ENCODE measurements at places on chromosomes 1 and 21. TPM values are rescaled to one million over a fixed set of nuclear protein-coding genes. Genes with fewer than 3 reads are reported as not detected.

- no peak for DNase-seq
Measured at GRCh38 chr1:84700070-84700469, 9.8 kb upstream of the SSX2IP start.

- no peak for DNase-seq
Measured at GRCh38 chr1:197441999-197442414, 174.0 kb downstream of the CRB1 start.

DNA sequence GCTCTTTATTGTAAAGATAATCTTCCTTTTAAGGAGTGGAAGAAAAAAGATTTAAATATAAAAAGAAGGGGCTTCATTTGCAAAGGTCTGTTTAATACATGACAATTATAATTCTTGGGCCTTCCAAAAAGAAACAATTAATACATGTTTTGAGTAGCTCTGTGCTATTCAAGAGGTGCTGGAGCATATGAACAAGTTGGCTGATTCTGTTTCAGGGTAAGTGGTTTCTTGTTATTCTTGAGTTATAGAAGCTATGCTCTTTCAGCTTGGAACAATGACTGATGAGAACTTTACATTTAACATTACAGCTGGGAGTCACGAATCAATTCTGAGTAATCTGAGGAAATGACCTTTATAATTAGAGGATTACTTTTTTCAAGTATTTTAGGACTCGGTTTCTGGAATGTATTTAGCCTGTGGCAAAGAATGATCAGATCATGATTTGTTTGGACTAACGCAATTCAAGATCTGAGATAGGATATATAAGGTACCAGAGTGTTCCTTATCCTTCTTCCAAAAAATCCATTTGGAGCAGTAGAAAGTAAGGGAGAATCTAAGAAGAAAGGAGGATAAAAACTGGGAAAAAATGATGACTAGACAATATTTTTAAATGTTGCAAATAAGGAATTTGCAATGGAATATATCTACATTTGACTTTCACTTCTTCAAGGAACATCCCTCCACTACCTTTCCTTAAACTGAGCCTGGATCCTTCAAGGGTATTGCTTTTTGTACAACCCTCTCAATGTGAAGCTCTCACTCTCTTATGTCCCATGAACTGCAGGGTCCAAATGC lies 77.1 kb upstream of the KCTD3 start:
- DNase-seq: no peak

- no peak for DNase-seq
Measured at GRCh38 chr1:206479183-206480125, 9.2 kb downstream of the IKBKE start.

- DNase-seq: no peak
Measured at GRCh38 chr1:202311875-202312635, 29.7 kb downstream of the UBE2T start.

GRCh38 chr1:162878000-162878596 lies 17.1 kb upstream of the CCDC190 start:
- DNase-seq: peak; percentile 33

- peak; percentile 61 for DNase-seq
Measured at GRCh38 chr21:35026617-35027562, 22.2 kb downstream of the RUNX1 start.

DNA sequence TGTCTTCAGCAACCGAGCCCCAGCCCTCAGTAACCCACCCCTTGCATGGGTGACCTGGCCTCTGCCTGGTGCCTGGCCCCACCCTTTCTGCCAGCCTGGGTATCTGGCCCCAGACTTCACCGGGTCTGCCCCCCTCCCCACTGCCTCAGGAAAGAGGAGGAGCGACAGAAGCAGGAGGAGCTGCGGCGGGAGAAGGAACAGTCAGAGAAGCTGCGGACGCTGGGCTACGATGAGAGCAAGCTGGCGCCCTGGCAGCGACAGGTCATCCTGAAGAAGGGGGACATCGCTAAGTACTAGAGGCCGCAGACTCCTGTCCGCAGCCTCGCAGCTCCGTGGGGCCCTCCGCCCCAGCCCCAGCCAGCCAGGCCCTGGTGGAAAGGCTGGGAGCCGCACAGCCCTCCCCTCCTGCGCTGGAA lies 6.1 kb downstream of the TNFRSF25 start:
- DNase-seq: no peak

DNA sequence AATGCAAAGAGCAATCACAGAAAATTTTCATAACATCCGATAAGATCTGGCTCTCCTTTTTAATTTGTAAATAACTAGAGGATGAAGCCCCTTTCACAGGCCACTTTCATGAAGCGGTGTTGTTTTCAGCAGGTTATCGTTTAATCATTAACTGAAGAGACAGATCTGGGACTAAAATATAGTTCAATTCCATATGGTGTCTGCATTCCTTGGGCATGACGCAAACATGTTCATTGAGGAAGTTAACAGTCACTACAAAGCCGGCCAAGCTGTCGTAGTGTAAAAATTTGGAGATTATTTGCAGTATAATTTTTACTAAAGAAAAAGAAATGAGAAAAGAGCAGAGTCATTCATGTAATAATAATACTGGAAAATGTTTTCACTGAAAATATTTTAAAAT lies 565.2 kb upstream of the ADAMTS5 start:
- DNase-seq: no peak

GRCh38 chr1:53313556-53313955 lies 14.3 kb downstream of the LRP8 start:
- no peak for DNase-seq

- no peak for DNase-seq
Measured at GRCh38 chr1:76029331-76029730, 45.2 kb upstream of the ST6GALNAC3 start.

GRCh38 chr1:185533596-185533995 lies 200.6 kb upstream of the HMCN1 start:
- no peak for DNase-seq

GRCh38 chr1:236861560-236862218 lies 66.6 kb downstream of the MTR start:
- no peak for DNase-seq

- no peak for DNase-seq
Measured at GRCh38 chr1:39849203-39849602, 34.1 kb downstream of the TRIT1 start.

GRCh38 chr1:188372821-188373220 lies 1544.1 kb downstream of the PLA2G4A start:
- no peak for DNase-seq

GRCh38 chr1:8193840-8194406 lies 124.0 kb upstream of the SLC45A1 start:
- DNase-seq: no peak

DNA sequence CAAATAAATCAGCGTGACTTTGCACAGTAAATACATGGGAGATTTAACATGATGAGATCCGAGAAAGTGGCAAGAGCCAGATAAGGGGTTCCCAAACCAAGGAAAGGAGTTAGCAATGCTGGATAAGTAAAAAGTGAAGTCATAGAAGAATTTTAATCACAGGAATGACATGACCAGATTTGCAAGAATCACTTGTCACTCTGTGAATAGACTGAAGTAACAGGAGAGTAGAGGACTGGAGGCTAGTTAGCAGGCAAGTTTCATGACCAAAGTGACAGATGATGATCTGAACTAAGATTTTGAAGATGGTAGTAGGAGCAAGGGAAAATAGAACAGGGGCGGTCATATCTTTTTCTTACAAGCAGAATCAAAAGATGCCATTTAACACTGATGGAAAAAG lies 8.4 kb downstream of the CFH start:
- no peak for DNase-seq

DNA sequence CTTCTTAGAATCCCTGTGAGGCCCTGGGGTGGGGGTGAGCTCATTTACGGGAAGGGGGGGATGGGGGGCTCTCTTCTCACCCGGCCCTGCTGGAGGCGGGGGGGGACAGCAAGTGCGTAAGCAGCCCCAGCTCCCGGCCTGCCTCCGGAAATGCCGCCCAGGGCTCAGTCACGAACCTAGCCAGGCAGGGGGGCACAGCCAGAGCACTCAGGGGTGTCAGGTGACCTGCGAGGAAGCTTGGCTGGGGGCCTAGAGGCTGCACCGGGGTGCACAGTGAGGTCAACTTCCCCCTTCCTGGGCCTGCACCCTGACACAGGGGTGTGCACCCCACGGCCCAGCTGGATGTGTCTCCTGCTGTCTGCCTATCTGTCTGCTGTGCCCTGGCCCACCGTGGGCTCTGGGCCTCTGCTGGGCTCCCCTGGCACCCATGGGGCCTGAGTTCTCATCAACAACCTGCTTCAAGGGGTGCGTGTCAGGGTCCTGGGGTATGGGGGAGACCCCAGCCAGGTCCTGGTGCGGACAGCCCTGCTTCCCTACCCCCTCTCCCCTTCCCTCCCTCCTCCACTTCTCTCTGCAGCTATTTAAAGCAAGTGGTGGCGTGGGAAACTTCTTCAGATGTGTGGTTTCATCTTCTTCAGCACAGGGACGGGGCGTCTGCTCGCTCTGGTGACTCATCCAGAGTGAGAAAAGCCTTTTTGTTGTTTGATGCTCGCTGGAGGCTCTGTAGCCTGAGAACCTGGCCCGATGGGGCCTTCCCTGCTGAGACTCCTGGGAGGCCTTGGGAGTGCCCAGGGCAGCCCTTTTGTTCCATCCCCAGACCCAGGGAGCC lies 92.5 kb upstream of the RUNX3 start:
- DNase-seq: peak; percentile 74

- DNase-seq: no peak
Measured at GRCh38 chr1:18064534-18064933, 43.1 kb upstream of the IGSF21 start.

DNA sequence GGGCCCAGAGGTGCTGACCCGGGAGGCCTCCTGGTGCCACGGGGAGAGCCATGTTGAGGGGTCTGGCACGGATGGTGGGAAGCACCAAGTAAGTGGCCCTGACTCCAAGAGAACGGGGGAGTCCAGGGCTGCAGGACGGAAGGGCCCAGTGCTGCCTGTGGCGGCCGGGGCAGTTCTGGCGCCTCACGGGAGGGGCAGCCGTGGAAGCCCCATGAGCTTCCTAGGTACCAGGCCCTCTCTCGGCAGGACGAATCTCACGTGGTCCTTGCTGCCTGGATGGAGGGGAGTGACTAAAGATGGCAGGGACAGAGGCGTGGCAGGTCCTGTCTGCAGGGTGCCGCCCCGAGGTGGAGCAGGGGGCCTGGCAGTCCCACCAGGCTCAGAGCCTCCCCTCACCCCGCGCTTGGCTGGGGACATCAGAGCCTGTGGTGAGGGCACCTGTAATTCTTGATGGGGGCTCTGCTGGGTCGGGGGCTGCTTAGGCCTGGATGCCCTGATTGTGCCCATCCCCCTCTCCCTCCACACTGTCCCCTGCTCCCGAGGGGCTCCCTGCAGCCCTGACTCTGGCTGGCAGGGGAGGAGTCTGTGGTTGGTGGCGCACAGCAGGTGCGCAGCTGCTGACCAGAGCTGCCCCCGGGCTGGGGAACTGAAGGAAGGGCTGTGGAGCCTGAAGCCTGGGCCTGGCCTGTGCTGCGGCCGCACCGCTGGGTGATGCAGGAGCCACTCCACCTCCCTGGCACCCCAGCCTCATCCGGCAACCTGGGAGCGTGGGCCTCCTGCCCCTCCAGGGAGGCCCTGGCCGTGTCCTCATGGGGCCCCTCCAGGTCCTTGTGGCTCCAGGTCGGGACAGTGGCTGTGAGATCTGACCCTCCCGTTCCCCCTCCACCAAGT lies 31.4 kb downstream of the POFUT2 start:
- no peak for DNase-seq

GRCh38 chr1:20724364-20725188 lies 6.8 kb upstream of the KIF17 start:
- no peak for DNase-seq

- no peak for DNase-seq
Measured at GRCh38 chr1:224774378-224774777, 155.1 kb upstream of the DNAH14 start.

DNA sequence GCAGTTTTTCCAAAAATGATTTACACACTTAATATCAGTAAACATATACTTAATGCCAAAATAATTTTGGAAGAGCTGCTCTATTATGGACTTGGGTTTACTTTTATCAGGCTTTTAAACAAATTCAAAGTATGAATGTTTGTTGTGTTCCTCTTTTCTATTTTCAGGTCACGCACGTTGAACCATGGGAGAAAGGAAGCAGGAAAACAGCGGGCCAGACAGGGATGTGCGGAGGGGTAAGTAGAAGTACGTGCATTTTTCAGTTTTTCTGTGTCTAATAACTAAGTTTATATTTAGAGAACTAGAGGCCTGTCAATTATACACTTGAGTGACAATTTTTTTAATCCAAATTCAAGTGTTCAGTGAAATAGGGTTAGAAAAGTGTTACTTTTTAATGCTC lies 3.4 kb downstream of the PRPF38B start:
- DNase-seq: no peak

- no peak for DNase-seq
Measured at GRCh38 chr1:55010887-55011217, 12.1 kb downstream of the BSND start.

DNA sequence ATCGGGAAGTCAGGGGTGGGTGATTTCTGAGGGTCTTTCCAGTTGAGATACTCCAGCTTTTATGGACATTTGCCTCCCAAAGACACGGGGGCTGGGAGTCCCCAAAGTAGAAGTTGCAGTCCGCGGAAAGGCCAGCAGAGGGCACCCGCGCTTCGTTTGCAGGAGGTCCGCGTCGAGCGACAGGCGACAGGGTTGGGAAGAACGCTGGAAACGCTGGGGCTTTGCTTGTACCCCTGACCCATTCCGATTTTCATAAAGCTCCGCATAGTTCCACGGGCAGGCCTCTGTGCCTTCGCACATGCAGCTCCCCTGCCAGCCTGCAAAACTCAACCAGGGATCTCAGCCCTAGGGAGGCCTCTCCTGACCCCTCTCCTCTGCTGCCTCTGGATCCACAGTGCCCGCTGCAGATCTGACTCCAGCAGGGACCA lies 44.2 kb upstream of the LAPTM5 start:
- peak; percentile 81 for DNase-seq

- no peak for DNase-seq
Measured at GRCh38 chr1:18805925-18806849, 53.3 kb downstream of the TAS1R2 start.

- DNase-seq: no peak
Measured at GRCh38 chr1:54697896-54698295, 17.8 kb upstream of the TTC4 start.

DNA sequence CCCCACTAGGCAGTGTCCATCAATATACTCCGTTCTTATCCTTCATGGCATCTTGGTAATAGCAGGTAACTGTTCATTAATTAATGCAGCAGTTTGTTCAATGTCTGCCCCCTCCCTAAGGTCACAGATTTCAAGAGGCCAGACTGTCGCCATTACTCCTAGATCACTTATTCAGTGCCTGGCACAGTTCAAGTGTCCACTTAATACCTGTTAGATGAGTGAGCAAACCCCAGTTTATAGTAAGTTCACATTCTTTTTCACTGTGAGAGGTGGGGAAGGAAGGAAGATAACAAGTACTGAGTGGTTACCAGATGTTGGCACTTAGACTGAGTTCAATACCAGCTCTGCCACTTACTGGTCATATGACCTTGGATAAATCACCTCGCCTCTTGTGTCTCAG lies 36.4 kb downstream of the OPRD1 start:
- DNase-seq: no peak

- peak; percentile 38 for DNase-seq
Measured at GRCh38 chr1:180116964-180117763, 37.5 kb upstream of the QSOX1 start.

GRCh38 chr1:179883745-179884138 lies 1.7 kb downstream of the TOR1AIP1 start:
- DNase-seq: no peak

Gene NPPB
- polyA plus RNA-seq: 197 TPM

Gene RGS13
- not detected for polyA plus RNA-seq

Gene CCDC28B
- polyA plus RNA-seq: 40.2 TPM

Gene GPATCH4
- 21.6 TPM for polyA plus RNA-seq

Gene C1orf94
- polyA plus RNA-seq: not detected

Gene TFF2
- polyA plus RNA-seq: not detected

Gene MNDA
- polyA plus RNA-seq: 1.8 TPM

Gene NAXE
- 101 TPM for polyA plus RNA-seq

Gene CD46
- 68.0 TPM for polyA plus RNA-seq

Gene TNFAIP8L2
- 1.6 TPM for polyA plus RNA-seq

Gene LYSMD1
- 6.8 TPM for polyA plus RNA-seq

Gene KCNN3
- 0.42 TPM for polyA plus RNA-seq
